ENCODE measurements at places on chromosomes 3 and 15. TPM values are rescaled to one million over a fixed set of nuclear protein-coding genes. Genes with fewer than 3 reads are reported as not detected.

Gene ST8SIA2
- not detected for polyA plus RNA-seq

GRCh38 chr15:60184579-60184978 lies 180.5 kb downstream of the FOXB1 start:
- H3K27ac ChIP-seq: no peak overlapping the region
- no peaks in the 10 kb centered on the region for H3K27me3 ChIP-seq
- H3K4me1 ChIP-seq: no peaks in the 10 kb centered on the region

Gene SNX1
- polyA plus RNA-seq: 63.4 TPM

GRCh38 chr3:129184396-129184657 lies 631 bp upstream of the CNBP start:
- H3K27me3 ChIP-seq: no peaks in the 10 kb centered on the region
- peak overlapping the region; percentile 70 for H3K4me3 ChIP-seq
- no peak for DNase-seq
- H3K27ac ChIP-seq: peak overlapping the region; percentile 98
- peaks cover 4% of the 10 kb centered on the region for H3K36me3 ChIP-seq

- no peaks in the 10 kb centered on the region for H3K27me3 ChIP-seq
- peak overlapping the region; percentile 50 for H3K4me3 ChIP-seq
- DNase-seq: peak; percentile 73
- H3K4me1 ChIP-seq: peaks cover 29% of the 10 kb centered on the region
These were observed 6.4 kb upstream of the ANKDD1A start for GRCh38 chr15:64905119-64905831.

GRCh38 chr3:85041562-85042055 lies 82.8 kb downstream of the CADM2 start:
- H3K36me3 ChIP-seq: no peaks in the 10 kb centered on the region
- no peaks in the 10 kb centered on the region for H3K27me3 ChIP-seq
- no peak for DNase-seq
- H3K4me1 ChIP-seq: no peaks in the 10 kb centered on the region
- no peak overlapping the region for H3K27ac ChIP-seq
- H3K4me3 ChIP-seq: no peak overlapping the region

DNA sequence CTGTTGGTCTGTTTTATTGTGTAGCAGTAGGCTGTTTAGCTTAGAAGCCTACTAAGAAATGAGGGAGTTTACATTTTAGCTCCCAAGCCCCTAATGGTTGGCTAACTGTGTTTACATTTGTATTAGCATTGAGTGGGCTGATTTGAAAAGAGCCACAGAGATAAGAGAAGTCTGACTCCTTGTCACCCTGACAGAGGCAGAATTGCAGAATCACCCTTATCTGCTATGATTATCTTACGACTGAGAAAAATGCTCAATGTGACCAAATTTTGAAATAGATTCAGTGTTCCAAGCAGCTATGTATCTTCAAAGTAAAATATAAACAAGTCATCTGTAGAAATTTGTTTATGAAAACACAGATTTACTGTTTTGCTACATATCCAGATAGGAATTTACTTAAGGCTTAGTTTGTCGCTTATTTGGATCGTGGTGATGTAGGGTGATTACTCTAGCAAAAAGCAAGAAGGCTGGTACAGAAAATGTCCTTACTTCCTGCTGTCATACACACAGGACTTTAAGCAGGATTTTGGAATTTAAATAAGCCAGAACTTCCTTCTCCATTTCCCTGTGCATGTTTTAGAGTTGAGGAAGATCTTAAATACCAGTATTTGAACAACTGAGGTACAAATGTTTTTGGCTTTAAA lies 19.0 kb downstream of the SEMA6D start:
- no peak overlapping the region for H3K4me3 ChIP-seq
- DNase-seq: no peak
- no peaks in the 10 kb centered on the region for H3K36me3 ChIP-seq
- no peaks in the 10 kb centered on the region for H3K27me3 ChIP-seq

Gene WDR76
- polyA plus RNA-seq: 7.5 TPM

GRCh38 chr3:13007251-13007941 lies 65.8 kb downstream of the IQSEC1 start:
- H3K27me3 ChIP-seq: no peaks in the 10 kb centered on the region
- peaks cover 99% of the 10 kb centered on the region for H3K4me1 ChIP-seq
- H3K4me3 ChIP-seq: peak overlapping the region; percentile 18
- no peaks in the 10 kb centered on the region for H3K36me3 ChIP-seq
- peak overlapping the region; percentile 68 for H3K27ac ChIP-seq

- DNase-seq: no peak
- H3K36me3 ChIP-seq: no peaks in the 10 kb centered on the region
- no peak overlapping the region for H3K27ac ChIP-seq
- no peaks in the 10 kb centered on the region for H3K4me1 ChIP-seq
- H3K27me3 ChIP-seq: no peaks in the 10 kb centered on the region
These were observed 291.6 kb downstream of the IL20RB start for GRCh38 chr3:137249311-137249940.

- no peaks in the 10 kb centered on the region for H3K27me3 ChIP-seq
- H3K4me3 ChIP-seq: no peak overlapping the region
- H3K27ac ChIP-seq: no peak overlapping the region
- no peak for DNase-seq
- no peaks in the 10 kb centered on the region for H3K36me3 ChIP-seq
These were observed 111.4 kb downstream of the DLG1 start for GRCh38 chr3:197186887-197187588.

- peak; percentile 32 for DNase-seq
- H3K4me1 ChIP-seq: no peaks in the 10 kb centered on the region
- H3K36me3 ChIP-seq: no peaks in the 10 kb centered on the region
- peak within 1 kb of the TSS; percentile 57 for H3K27ac ChIP-seq
- peak within 1 kb of the TSS; percentile 30 for H3K4me3 ChIP-seq
These were observed at the start of gene CCDC50 for GRCh38 chr3:191328962-191329653. TSS of gene CCDC50 (plus strand) at chr3:191329394. CDS start at chr3:191329675, 281 bp downstream.

GRCh38 chr15:55241891-55242290 lies 45.1 kb upstream of the RSL24D1 start:
- H3K27ac ChIP-seq: no peak overlapping the region
- no peak for DNase-seq
- H3K27me3 ChIP-seq: no peaks in the 10 kb centered on the region
- H3K4me3 ChIP-seq: no peak overlapping the region

Gene REC114
- not detected for polyA plus RNA-seq

DNA sequence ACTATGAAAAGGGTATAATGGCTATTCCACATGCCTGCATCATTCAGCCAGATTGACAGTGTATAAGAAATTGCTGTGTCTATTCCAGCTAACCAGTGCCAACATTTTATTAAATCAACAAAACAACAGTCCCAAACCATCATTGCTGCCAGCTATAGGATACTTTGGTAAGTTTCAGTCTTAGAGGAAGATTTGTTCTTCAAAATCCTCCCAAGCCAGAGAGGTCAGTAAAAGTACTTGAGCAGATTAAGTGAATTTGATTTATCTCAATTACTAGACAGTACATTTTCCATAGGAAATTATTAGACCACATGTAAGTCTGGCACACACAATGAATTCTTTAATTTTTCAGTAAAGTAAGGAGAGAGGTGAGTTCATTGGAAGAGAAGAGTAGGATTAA lies 50.7 kb downstream of the TFG start:
- H3K27ac ChIP-seq: no peak overlapping the region
- H3K4me3 ChIP-seq: no peak overlapping the region
- no peak for DNase-seq
- no peaks in the 10 kb centered on the region for H3K27me3 ChIP-seq
- H3K4me1 ChIP-seq: no peaks in the 10 kb centered on the region

- H3K36me3 ChIP-seq: no peaks in the 10 kb centered on the region
- no peaks in the 10 kb centered on the region for H3K27me3 ChIP-seq
- H3K27ac ChIP-seq: no peak overlapping the region
- no peak overlapping the region for H3K4me3 ChIP-seq
- DNase-seq: no peak
- H3K4me1 ChIP-seq: no peaks in the 10 kb centered on the region
These were observed 83.8 kb downstream of the GADL1 start for GRCh38 chr3:30810625-30811024.

- no peaks in the 10 kb centered on the region for H3K27me3 ChIP-seq
- no peak for DNase-seq
- no peak overlapping the region for H3K27ac ChIP-seq
- H3K4me3 ChIP-seq: no peak overlapping the region
These were observed 53.9 kb downstream of the ROPN1B start for GRCh38 chr3:126022741-126023359.

- H3K36me3 ChIP-seq: no peaks in the 10 kb centered on the region
- no peaks in the 10 kb centered on the region for H3K4me1 ChIP-seq
- H3K27ac ChIP-seq: no peak overlapping the region
- no peak overlapping the region for H3K4me3 ChIP-seq
- H3K27me3 ChIP-seq: no peaks in the 10 kb centered on the region
- no peak for DNase-seq
These were observed 104.3 kb upstream of the FRMD4B start for GRCh38 chr3:69490235-69490634.

DNA sequence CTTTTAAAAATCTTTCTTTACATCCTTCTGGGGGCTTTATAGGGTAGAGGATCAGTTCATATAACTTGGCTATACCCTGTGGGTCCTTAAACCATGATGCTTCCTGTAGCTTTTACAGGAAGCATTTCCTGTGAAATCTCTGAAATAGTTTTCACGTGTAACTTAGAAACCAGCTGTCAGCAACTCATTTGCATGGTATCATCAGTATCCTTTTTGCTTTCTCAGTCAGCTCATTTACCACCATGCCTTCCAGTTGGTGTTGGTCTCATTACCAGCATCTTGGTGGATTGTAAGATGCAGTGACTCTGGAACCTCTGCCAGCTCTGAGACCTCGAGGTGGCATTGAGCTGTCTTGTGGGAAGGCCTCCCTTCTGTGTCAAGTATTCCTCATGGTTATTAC lies 96.7 kb upstream of the MYZAP start:
- H3K27me3 ChIP-seq: no peaks in the 10 kb centered on the region
- no peaks in the 10 kb centered on the region for H3K4me1 ChIP-seq
- no peak overlapping the region for H3K4me3 ChIP-seq

GRCh38 chr3:81863756-81864155 lies 102.3 kb upstream of the GBE1 start:
- no peaks in the 10 kb centered on the region for H3K36me3 ChIP-seq
- no peak overlapping the region for H3K4me3 ChIP-seq
- H3K27me3 ChIP-seq: no peaks in the 10 kb centered on the region
- DNase-seq: no peak
- no peaks in the 10 kb centered on the region for H3K4me1 ChIP-seq

Gene CHRD
- polyA plus RNA-seq: not detected

DNA sequence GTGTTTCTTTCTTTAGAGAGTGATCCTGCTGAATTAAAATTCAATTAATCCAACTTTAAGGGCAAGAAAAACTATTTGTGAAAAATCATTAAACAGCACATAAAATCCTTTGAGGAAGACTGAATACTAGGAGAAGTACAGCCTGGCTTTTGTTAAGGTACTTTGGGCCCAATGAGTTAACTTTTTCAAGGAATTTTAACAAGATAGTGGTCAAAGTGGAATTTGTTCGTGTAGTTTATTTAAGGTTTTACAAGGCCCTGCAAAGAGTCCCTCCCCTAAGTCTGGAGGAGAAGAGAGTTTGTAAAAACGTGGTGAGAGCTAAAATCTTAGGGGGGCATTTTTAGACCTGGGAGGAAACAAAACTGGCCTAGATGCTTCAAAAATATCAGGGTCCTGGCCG lies 26.0 kb upstream of the TRIM71 start:
- H3K36me3 ChIP-seq: no peaks in the 10 kb centered on the region
- H3K27ac ChIP-seq: no peak overlapping the region
- H3K4me1 ChIP-seq: no peaks in the 10 kb centered on the region
- no peak for DNase-seq

DNA sequence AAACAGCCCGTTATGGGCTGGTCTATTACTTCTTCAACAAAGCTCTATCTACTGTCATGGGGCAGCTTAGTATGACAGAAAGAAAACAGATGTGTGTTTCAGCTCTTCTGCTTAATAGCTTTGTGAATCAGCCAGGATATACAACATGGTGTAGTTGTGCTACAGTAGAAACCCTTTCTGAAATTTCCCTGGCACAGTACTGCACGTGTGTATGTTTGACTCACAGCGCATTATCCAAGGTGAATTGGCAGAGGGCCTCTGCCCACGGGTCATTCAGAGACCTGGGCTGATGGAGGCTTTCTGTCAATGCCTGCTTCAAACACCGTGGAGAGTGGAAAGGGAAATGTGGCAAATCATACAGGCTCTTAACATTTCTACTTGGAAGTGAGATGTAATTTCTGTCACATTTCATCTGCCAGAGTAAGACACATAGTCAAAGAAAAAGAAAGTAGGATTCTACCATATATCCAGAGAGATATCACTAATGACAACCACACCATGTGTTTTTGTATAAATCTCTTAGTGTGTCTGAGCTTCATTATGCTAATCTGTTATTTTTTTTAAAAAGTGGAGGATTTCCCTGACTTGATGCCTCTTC lies 505.1 kb downstream of the CNTN4 start:
- no peaks in the 10 kb centered on the region for H3K36me3 ChIP-seq
- no peak for DNase-seq
- no peak overlapping the region for H3K4me3 ChIP-seq
- H3K27me3 ChIP-seq: no peaks in the 10 kb centered on the region

Gene LMAN1L
- not detected for polyA plus RNA-seq

DNA sequence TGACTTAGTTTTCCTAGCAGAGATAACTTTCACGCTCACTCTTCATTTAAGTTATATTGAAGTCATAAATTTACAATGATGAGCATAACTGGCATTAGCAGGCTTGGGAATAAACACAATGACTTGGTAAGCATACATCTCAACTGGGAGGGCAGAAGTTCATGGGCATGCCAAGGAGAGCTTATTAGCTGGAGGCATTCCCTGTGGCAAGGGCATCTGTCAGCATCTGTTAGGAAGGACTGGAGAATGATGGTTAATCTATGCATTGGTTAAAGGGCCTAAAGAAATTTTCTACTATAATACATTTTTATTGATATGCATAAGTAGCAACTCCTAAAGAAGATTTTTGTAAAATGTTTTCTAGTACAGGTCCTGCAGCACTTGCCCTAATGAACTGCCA lies 52.4 kb downstream of the NEK11 start:
- H3K36me3 ChIP-seq: no peaks in the 10 kb centered on the region
- DNase-seq: no peak

DNA sequence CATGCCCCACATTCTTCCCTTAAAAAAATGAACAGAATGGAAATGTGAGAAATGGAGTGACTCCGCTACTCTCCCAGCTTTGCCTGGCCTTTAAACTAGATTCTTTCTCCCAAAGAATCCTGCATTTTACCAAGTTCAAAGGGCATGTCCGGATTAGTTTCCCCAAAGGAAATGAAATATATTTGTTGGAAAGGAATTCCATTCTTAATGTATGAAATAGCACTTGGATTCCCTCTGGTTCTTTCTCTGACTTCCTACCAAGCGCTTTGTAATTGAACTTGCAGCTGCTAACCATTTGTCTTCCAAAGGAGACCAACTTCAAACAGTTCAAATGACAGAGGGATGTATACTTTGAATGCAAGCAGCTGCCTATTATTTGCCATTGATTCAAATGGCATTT lies 18.9 kb downstream of the MAP2K1 start:
- H3K27ac ChIP-seq: no peak overlapping the region
- peaks cover 91% of the 10 kb centered on the region for H3K4me1 ChIP-seq
- no peak overlapping the region for H3K4me3 ChIP-seq

DNA sequence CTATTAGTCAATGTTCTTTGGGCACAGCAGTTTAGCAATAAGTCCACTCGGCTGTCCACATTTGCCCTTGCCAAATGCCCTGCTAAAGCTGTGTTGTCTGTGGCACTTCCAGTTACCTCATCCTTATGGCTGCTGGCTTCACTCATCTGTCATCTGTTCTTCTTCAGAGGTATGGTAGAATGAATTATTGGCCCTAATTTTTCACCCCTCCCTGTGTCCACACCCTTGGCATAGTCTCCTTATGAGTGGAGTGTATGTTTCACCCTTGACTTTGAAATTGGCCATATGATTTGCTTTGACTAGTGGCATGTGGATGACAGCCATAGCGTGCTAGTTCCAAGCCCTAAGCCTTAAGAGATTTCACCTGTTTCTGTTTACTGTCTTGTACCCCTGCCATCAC lies 72.1 kb upstream of the EPHB1 start:
- no peak for DNase-seq
- no peaks in the 10 kb centered on the region for H3K4me1 ChIP-seq
- H3K36me3 ChIP-seq: no peaks in the 10 kb centered on the region

Gene HHATL
- not detected for polyA plus RNA-seq

All from CD8-positive, alpha-beta memory T cell (primary cell).